ENCODE measurements at places on chromosomes 1 and 21. TPM values are rescaled to one million over a fixed set of nuclear protein-coding genes. Genes with fewer than 3 reads are reported as not detected.

The CFAP74 gene
- total RNA-seq: not detected

The HES3 gene
- not detected for total RNA-seq

The SMIM1 gene
- not detected for total RNA-seq

The PCAT6 gene
- total RNA-seq: 1.1 TPM

The LHX8 gene
- total RNA-seq: not detected

The SERPINC1 gene
- total RNA-seq: not detected

The PCNX2 gene
- total RNA-seq: 13.1 TPM
